ENCODE measurements at places on chromosomes 4 and X.

- no peak for DNase-seq
Observed at GRCh38 chr4:26803211-26803861, 57.3 kb upstream of the STIM2 start.

DNA sequence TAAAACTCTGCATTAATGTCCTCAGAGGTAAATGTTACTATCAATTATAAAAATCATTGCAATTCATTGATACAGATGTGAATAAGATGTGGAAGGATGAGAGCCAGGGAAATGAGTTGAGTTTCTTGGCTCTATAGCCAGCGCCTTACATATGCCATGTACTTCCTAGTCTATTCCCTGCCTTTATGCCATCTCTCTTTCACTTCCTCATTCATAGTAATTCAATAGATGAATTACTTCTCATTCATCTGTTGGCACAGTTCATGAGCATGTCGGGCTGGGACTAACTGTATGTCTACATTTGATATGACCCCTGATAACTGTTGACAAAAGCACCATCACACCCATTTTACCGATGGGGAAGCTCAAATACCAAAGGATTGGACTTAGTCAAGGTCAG, 55.7 kb downstream of the LNX1 start:
- DNase-seq = no peak

- no peak for DNase-seq
Observed at GRCh38 chr4:152598454-152598853, 62.6 kb upstream of the FBXW7 start.

DNA sequence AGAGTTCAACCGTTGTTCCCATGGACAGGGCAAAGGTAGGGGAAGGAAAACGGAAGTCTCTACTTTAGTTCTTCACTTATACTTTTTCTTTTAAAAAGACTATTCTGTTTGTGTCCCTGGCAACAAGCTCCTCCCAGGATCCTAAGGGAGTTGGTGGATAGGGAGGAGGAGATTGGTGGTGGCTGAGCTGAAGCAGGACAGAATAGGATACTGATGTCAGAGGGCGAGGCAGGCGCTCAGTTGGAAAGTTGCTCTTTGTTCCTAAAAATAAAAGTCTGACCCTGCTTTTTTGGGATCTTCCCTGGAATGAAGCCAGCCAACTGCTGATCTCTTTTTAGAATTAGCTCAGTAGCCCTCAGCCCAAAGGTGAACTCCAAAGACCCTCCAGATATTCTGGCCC, 104.7 kb downstream of the MGST2 start:
- DNase-seq = no peak

DNA sequence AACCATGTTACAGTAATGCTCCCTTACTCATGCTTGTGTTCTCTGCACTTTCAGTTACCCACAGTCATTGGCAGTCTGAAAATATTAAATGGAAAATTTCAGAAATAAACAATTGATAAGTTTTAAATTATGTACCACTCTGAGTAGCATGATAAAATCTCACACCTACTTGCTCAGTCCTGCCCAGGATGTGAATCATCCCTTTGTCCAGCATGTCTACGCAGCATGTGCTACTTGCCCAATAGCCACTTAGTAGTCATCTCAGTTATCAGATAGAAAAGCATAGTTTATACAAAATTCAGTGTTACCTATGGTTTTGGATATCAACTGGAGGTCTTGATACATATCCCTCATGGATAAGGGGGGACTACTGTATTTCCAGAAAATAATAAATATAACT, 577.1 kb downstream of the GALNTL6 start:
- no peak for DNase-seq

- no peak for DNase-seq
Observed at GRCh38 chr4:40199999-40200874, 3.4 kb downstream of the RHOH start.

GRCh38 chr4:16199093-16199492, 27.2 kb downstream of the TAPT1 start:
- no peak for DNase-seq

DNA sequence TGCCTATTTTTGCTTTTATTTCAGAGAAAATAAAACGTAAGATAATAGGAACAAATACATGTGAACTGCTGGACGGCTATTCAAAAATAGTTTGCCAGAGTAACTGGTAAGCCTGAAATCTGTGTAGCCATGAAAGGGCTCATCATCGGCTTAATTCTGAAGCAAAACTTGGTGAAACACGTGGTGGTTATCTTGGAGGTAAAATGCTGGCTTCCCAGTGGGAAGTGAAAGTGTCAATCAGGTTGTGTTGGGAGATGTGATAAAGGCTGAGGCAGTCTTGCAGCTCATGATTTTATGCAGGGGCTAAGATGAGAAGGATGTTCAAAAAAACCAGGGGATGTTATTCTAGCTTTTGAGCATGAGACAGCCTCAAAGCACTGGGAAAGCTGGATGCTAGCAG, 36.1 kb upstream of the TLR2 start:
- DNase-seq = no peak

DNA sequence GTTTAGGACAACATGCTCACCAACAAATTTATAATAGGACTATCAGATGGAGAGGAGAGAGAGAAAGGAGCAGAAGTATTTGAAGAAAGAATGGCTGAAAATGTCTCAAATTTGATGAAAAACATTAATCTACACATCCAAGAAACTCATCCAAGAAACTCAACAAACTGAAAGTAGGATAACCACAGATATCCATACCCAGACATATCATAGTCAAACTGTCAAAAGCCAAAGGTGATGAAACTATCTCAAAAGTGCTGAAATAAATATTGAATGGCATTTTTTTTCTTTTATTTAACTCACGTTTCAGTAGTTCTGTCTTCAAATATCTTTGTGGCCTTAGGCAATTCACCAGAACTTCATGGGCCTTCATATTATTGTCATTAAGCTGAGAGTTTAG, 116.2 kb downstream of the TBC1D19 start:
- no peak for DNase-seq

DNA sequence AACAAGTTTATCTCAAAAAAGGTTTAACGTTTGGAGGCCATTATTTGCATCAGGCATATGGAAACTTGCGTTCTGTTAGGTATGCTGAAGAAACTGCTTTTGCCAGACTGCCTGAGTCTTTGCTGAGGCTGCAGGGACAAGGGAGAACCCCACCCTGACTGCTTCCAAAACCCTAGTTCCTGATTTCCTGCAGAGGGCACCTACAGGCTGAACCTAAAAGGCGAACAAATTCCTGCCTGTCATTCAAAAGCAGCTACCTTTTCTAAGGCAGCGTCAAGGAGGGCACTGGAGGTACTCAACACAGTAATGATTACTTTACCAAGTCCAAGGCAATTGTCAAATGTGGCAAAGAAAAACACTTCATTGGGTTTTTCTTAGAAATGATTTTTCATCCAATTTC, 578 bp upstream of the CORIN start:
- no peak for DNase-seq

DNA sequence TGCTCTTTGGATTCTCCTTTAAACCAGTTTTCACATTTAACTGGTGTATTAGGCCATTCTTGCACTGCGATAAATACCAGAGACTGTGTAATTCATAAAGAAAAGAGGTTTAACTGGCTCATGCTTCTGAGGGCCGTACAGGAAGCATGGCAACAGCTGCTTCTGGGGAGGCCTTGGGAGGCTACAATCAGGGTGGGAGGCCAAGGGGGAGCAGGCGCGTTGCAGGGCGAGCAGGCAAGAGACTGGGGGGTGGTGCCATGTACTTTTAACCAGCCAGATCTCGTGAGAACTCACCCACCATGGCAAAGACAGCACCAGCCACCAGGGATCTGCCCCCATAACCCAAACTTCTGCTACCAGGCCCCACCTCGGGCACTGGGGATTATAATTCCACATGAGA, 38.1 kb downstream of the RNF212 start:
- no peak for DNase-seq

- no peak for DNase-seq
Observed at GRCh38 chrX:80810365-80810978, 795 bp upstream of the BRWD3 start.

DNA sequence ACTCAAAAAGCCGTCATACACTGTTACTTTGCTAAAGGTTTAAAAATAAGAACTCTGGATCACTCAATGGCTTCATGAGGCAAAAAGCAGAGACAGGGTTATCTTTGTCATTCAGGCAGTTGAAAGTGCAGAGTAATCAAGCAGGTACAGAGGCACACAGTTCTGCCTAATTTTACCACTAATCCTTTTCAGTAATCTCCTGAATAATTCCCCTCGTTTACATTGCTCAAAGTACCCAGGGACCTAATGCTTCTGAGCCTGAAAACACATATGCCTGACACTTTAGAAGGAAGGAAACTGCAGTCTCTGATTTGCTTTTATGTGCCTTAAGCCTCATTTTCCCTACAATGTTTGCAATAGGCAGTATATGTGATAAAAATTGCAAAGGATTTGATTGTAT, 71.4 kb upstream of the TRAM1L1 start:
- no peak for DNase-seq

GRCh38 chr4:121155893-121156292, 8.2 kb downstream of the TNIP3 start:
- no peak for DNase-seq

- DNase-seq = no peak
Observed at GRCh38 chr4:30386266-30386895, 333.8 kb upstream of the PCDH7 start.

DNA sequence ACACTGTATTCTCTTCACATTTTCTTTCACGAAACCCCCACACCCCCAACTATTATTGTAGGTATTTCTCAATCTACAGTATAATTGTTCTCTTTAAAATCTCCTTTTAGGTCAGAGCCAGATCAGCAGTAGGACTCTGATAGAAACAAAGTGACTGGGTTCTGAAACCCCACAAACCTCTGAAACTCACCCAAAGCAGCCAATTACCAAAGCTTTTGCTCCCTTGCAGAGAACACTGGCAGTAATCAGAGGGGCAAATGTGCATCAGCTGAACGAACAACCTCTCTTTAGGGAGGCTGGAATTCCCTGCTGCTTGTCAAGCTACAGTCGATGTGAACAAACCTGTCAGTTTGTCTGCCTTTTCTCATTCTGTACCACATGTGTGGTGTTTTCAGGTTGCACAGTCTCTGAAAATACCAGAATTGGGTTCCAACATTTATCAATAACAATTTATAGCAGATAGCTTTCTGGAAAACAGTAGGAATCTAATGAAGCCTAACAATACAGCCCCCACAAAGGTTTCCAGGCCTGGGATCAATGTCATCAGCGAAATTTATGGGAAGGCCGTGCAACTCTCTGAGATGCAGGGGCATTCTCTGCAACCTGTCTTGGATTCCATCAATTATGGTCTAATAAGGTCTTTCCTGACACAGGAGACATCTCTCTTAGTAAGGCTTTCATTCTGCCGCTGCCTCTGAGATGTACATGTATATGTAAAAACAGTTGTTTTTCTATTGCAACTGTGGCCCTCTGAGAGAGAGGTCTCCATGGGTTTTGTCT, 395.9 kb downstream of the GPAT3 start:
- DNase-seq = no peak

GRCh38 chrX:141176586-141177451, at the start of gene LDOC1:
LDOC1 (minus strand) TSS chrX:141177129; CDS start chrX:141177021, 108 bp downstream.
- peak; percentile 43 for DNase-seq

DNA sequence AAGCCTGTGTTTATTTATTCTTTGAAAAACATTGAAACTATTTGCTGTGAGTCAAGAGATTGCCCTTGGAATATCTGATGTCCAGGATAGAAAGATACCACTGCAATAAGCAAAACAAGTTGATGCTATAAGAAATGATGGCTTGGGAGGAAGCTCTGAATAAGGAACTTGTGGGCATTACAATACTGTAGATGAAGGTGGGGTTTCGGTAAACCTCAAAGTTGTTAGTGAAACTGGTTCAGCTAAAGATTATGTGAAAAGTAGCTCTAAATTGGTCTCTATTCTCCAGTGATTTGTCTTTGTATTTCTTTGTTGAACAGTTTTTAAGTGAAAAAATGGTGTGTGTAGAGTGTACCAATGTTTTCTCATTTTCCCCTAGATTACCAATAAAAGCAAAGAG, 128.7 kb downstream of the AKAP4 start:
- no peak for DNase-seq

DNA sequence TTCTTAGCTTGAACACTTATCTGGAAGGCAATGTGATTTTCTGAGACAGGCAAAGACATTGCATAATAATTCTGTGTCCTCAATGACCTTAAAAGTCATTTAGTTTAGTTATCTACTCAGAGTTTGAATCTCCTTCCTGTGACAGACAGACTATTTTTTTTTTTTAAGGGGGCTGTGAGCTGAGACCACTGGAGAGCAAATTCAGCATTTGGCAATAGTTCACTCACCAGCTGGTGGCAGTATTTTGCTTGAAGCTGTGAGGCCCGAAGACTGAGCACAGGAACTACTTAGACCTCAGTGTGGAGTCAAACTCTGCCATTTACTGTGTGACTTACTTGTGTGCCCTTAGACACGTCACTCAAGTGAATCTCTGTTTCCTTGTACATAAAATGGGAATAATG, 22.9 kb upstream of the CPE start:
- DNase-seq = no peak

- DNase-seq = no peak
Observed at GRCh38 chr4:100781435-100781834, 263.6 kb upstream of the EMCN start.

GRCh38 chrX:143635915-143636314, at the start of gene SLITRK4:
SLITRK4 (minus strand) TSS chrX:143636101; CDS start chrX:143631108, 4,993 bp downstream.
- DNase-seq = no peak

- no peak for DNase-seq
Observed at GRCh38 chr4:60656171-60656570, 544.0 kb upstream of the ADGRL3 start.

DNA sequence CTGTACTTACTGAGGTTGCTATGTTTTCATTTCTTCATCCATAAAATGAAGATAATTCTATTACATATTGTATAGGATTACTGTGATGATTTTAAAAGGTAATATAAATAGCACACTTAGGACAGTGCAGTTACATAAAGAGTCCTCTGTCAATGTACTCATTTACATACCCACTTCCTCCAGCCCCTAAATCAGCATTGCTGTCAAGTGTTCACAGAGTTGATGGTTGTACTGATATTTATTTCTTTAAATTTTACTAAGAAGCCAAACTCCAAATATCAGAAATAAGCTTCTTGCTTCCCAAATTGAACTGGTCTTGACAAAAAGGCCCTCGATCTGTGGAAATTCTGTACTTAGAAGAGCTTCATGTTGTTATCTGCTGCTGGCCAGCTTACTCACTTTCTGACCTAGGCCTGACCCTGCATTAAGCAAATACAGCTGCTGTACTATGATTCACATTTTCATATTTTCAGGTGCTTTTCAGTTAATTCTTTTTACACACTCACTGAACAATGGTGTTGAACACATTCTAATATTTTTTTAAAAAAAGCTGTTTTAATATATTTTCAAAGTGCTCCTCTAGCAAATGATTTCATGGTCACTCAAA, 259.6 kb downstream of the UNC5C start:
- DNase-seq = no peak

GRCh38 chr4:88204882-88205281, 46.4 kb upstream of the ABCG2 start:
- no peak for DNase-seq

GRCh38 chrX:133440081-133440796, 24.9 kb upstream of the GPC4 start:
- DNase-seq = no peak
